ENCODE measurements at places on chromosomes 1 and 21. TPM values are rescaled to one million over a fixed set of nuclear protein-coding genes. Genes with fewer than 3 reads are reported as not detected.

The ZP4 gene
- not detected for total RNA-seq

GRCh38 chr21:38306433-38307141 is 49.8 kb downstream of the KCNJ15 start:
- peak overlapping the region; percentile 31 for H3K27ac ChIP-seq
- peaks cover 3% of the 10 kb centered on the region for H3K4me1 ChIP-seq
- H3K27me3 ChIP-seq = peaks cover 4% of the 10 kb centered on the region
- no peak overlapping the region for H3K4me3 ChIP-seq
- DNase-seq = no peak

- H3K27ac ChIP-seq = no peak overlapping the region
- no peak for DNase-seq
- no peaks in the 10 kb centered on the region for H3K27me3 ChIP-seq
Measured at GRCh38 chr1:63866084-63866483, 92.3 kb downstream of the ROR1 start.

The LEMD1 gene
- total RNA-seq = not detected

- no peak overlapping the region for H3K27ac ChIP-seq
- no peaks in the 10 kb centered on the region for H3K36me3 ChIP-seq
- H3K4me1 ChIP-seq = no peaks in the 10 kb centered on the region
- no peaks in the 10 kb centered on the region for H3K27me3 ChIP-seq
- no peak for DNase-seq
Measured at GRCh38 chr1:156822680-156823079, 6.0 kb upstream of the SH2D2A start.

- H3K27ac ChIP-seq = no peak overlapping the region
- no peaks in the 10 kb centered on the region for H3K27me3 ChIP-seq
- no peak for DNase-seq
Measured at GRCh38 chr21:26098772-26099397, 71.7 kb downstream of the APP start.

DNA sequence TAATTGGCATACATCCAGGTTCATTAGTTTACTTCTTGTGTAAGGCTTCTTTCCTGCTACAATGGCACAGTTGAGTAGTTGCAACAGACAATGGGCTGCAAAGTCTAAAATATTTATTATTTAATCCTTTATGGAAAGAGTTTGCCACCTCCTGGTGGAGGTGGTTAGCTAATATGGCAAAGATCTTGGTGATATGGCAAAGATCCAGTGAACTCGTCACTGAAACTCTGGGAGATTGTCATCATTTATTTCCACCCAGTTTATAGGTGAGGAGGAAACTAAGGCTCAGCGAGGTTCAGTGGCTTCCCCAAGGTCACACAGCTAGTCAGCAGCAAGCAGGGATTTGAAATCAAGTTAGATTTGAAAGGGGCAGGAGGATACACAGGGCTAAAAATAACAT is 16.1 kb upstream of the IFFO2 start:
- H3K27me3 ChIP-seq = no peaks in the 10 kb centered on the region
- H3K36me3 ChIP-seq = no peaks in the 10 kb centered on the region
- H3K27ac ChIP-seq = no peak overlapping the region
- H3K4me3 ChIP-seq = no peak overlapping the region

The REN gene
- total RNA-seq = not detected

- DNase-seq = peak; percentile 62
- peaks cover 10% of the 10 kb centered on the region for H3K4me1 ChIP-seq
- H3K4me3 ChIP-seq = no peak overlapping the region
- no peaks in the 10 kb centered on the region for H3K27me3 ChIP-seq
Measured at GRCh38 chr1:56409112-56409691, 170.2 kb downstream of the PLPP3 start.

DNA sequence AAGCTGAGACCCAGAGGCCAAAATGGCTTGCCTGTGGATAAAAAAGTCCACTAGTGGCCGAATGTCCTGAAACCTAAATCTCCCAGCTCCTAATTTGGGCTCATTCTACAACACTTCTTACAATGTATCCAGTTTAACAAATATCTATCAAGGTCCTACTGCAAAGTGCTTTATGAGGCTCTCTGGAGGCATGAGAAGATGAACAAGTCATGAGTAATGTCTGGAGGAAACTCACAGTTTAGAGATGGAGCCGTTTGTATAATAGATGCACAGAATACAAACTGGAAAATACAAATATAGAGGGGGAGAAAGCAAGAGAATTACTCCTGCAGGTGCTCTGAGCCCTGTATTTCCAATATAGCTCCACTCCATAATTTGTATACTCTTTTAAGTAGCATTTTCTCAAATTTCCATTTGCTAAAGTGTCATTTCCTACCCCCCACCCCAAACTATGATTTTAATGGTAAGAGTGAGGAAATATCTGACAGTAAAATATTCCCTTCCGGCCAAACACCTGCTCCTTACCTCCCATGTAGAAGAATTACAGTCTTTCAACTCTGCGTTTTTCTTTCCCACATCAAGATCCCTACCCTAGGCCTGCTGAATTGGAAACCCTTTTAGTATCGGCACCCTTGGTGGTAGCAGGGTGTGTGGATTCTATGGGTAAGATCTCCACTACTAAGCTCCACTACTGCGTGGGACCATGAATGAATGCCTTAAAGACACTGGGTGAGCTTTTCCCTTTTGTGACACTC is 3.3 kb upstream of the ADAMTS5 start:
- no peak for DNase-seq
- H3K27ac ChIP-seq = no peak overlapping the region
- H3K36me3 ChIP-seq = no peaks in the 10 kb centered on the region
- no peak overlapping the region for H3K4me3 ChIP-seq
- H3K27me3 ChIP-seq = no peaks in the 10 kb centered on the region

- H3K27ac ChIP-seq = no peak overlapping the region
- no peaks in the 10 kb centered on the region for H3K4me1 ChIP-seq
- no peak for DNase-seq
- no peaks in the 10 kb centered on the region for H3K36me3 ChIP-seq
- H3K27me3 ChIP-seq = no peaks in the 10 kb centered on the region
Measured at GRCh38 chr1:162391790-162392563, 10.4 kb downstream of the C1orf226 start.

The MYBPHL gene
- not detected for total RNA-seq

GRCh38 chr21:46661211-46661625 is 25.7 kb downstream of the PRMT2 start:
- H3K4me3 ChIP-seq = no peak overlapping the region
- no peaks in the 10 kb centered on the region for H3K4me1 ChIP-seq
- H3K27ac ChIP-seq = no peak overlapping the region
- peak; percentile 38 for DNase-seq

DNA sequence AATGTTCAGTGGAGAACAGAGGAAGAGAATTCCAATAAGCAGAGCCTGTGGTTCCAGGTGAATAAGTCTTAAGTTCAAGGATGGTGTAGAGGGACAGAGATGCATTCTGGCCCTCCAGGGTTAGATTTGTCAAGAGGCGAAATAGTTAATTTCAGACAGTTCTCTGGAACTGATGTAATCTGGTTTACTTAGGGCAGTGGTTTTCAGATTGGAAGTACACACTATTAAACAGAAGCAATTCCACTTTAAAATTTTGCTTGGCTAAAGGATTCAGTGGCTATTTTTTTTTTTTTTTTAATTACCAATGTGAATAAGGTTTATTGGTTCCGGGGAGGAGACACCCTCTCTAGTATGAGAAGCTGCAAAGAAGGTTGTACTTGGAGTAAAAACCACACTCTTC is 25.3 kb upstream of the MYOCOS start:
- H3K4me3 ChIP-seq = no peak overlapping the region
- no peaks in the 10 kb centered on the region for H3K27me3 ChIP-seq
- DNase-seq = no peak
- no peak overlapping the region for H3K27ac ChIP-seq

DNA sequence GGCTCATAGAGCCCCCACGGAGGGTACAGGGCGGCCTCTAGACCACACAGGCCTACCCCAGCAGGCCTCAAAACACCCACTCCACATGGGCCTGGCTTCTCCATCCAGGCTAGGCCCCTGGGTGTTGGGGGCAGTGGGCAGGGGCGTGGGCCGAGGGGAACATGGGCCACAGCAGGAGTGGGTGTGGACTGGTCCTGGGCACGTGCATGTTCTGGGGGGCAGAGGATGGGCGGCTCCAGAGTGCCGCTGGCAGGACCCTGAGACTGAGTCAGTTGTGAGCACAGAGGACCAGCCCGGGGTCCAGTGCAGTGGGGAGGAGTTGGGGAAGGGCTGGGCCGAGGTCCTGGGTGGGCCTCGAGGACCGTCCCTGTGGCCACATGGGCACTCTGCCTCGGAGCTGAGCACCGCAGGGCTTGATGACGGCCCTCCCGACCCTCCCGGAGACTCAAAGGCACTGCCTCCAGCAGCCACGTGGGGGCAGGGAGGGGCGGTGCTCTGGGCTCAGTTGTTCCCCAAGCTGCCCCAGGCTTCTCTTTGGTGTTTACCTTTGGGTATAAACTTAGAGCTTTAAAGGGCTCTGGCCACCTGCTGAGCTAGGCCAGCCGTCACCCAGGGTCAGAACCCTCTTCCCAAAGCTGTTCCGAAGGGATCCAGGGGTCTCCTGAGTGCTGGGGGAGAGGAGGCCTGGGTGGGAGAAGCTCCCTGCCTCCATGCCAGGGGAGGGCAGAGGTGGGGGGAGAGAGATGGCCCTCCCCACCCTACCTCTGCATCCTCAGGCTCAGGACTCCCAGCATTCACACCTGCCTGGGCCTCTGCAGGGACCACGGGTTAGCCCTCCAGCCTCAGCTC is 79.9 kb downstream of the MORN1 start:
- H3K4me3 ChIP-seq = no peak overlapping the region
- H3K4me1 ChIP-seq = no peaks in the 10 kb centered on the region
- H3K27ac ChIP-seq = no peak overlapping the region
- no peaks in the 10 kb centered on the region for H3K27me3 ChIP-seq

GRCh38 chr1:15299806-15300205 is 52.8 kb downstream of the FHAD1 start:
- no peak overlapping the region for H3K4me3 ChIP-seq
- H3K4me1 ChIP-seq = no peaks in the 10 kb centered on the region
- no peaks in the 10 kb centered on the region for H3K36me3 ChIP-seq
- H3K27me3 ChIP-seq = no peaks in the 10 kb centered on the region
- no peak overlapping the region for H3K27ac ChIP-seq

GRCh38 chr1:16137890-16138467 is 17.9 kb downstream of the EPHA2 start:
- no peak for DNase-seq
- H3K27me3 ChIP-seq = no peaks in the 10 kb centered on the region
- no peak overlapping the region for H3K27ac ChIP-seq
- H3K4me3 ChIP-seq = no peak overlapping the region
- H3K36me3 ChIP-seq = no peaks in the 10 kb centered on the region
- H3K4me1 ChIP-seq = no peaks in the 10 kb centered on the region

The PLA2G4A gene
- 5.7 TPM for total RNA-seq

DNA sequence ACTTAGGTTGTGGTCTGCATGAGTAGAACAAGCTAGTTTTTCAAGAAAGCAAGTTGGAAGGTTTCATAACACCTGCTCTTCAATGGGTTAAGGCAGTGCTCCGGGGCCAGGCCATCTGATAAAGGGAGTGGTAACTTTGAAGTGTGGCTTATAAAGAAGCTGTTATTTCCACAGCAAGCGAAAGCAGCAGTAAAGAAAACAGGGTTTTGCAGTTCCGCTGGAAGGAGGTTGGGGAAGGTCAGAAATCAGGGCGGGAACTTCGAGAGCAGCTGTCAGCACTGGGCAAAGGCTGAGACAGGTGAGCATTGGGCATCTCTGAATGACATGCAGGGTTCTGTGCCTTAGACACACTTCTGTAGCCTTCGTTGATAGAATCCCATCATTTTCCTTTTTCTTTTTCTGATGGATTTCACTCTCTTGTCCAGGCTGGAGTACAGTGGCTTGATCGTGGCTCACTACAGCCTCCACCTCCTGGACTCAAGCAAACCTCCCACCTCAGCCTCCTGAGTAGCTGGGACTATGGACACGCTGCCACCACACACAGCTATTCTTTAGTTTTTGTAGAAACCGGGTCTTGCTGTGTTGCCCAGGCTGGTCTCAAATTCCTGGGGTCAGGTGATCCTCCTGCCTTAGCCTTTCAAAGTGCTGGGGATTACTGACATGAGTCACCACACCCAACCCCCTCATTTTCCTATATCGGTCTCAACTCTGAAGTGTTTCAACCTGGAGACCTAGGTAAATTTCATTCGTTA is 20.5 kb downstream of the TMEM51 start:
- H3K4me3 ChIP-seq = no peak overlapping the region
- H3K27me3 ChIP-seq = no peaks in the 10 kb centered on the region
- no peak for DNase-seq
- peaks cover 38% of the 10 kb centered on the region for H3K4me1 ChIP-seq

GRCh38 chr1:109996476-109996875 is 11.9 kb downstream of the AHCYL1 start:
- H3K36me3 ChIP-seq = no peaks in the 10 kb centered on the region
- no peak for DNase-seq
- H3K27ac ChIP-seq = no peak overlapping the region
- no peak overlapping the region for H3K4me3 ChIP-seq

DNA sequence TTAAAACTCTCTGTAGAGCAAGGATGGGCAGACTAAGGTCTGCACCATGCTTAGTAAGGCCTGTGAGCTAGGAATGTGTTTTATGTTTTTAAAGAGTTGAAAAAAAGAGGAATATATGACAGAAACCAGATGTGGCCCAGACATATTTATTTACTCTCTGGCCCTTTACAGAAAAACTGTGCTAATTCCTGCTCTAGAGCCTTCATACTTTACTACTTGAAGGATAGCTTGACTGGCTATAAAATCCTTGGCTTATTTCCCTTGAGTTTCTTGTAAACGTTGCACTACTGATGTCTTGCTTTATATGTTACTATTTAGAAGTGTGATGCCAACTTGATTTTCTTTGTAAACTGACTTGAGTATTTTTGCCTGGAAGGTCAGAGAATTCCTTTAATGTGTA is 33.5 kb downstream of the CTBS start:
- no peak overlapping the region for H3K27ac ChIP-seq
- H3K4me3 ChIP-seq = no peak overlapping the region
- no peaks in the 10 kb centered on the region for H3K27me3 ChIP-seq
- DNase-seq = no peak
- H3K36me3 ChIP-seq = no peaks in the 10 kb centered on the region
- H3K4me1 ChIP-seq = no peaks in the 10 kb centered on the region

DNA sequence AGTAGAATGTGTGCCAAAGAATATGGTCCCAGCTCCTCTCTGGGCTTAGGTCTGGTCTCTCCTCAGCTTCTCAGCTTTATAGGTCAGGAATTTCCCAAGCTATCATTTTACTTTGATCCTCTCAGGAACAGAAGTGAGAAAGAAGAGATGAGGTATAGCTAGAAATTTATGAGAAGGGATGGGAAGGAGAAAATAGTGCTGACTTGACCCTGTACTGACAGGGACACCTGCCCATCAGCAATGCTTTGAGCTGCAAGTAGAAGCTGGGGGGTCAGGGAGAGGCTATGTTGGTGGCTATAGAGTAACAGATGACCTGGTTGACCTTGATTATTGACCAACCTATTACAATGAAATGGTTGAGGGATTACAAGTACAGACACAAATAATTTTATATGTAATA is 75.0 kb downstream of the XCL2 start:
- no peaks in the 10 kb centered on the region for H3K4me1 ChIP-seq
- no peaks in the 10 kb centered on the region for H3K36me3 ChIP-seq
- no peak overlapping the region for H3K27ac ChIP-seq
- DNase-seq = no peak
- H3K27me3 ChIP-seq = no peaks in the 10 kb centered on the region

The TSPAN2 gene
- 2.7 TPM for total RNA-seq

The CD1D gene
- 0.43 TPM for total RNA-seq
